ENCODE measurements at places on chromosomes 11 and 22.

DNA sequence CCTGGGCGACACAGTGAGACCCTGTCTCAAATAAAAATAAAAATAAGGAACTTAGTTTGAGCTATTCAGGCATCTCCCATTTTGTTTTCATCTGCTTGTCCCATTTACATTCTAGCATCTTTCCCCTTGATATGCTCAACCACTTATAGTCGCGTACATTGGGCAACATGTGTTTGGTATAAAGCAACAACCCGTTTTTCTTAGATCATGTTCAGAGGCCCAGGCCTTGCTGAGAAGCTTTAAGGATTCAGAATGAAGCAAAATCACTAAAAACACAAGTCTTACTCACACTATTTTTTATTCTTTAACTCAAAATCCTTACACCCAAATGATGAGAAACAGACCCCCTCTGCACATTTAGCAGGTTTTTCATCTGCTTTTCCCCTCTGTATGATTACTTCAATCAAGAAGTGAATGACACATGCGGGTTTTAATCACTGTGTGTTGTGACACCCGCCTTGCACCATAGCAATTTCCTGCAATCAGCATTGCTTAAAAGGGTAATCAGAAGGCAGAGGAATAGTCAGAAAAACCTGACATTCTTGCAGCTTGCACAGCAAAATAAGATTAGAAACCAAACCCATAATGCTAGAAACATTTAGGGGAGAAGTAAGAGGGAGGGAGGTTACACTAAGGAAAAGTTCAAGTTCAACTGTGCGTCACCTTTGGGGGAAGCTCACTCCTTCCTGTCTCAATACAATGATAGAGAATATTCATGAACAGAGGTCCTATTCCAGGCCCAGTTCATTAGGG lies 25.9 kb downstream of the ALG9 start:
- no peak for DNase-seq

GRCh38 chr11:122033193-122033592 lies 82.8 kb downstream of the BLID start:
- DNase-seq = no peak

DNA sequence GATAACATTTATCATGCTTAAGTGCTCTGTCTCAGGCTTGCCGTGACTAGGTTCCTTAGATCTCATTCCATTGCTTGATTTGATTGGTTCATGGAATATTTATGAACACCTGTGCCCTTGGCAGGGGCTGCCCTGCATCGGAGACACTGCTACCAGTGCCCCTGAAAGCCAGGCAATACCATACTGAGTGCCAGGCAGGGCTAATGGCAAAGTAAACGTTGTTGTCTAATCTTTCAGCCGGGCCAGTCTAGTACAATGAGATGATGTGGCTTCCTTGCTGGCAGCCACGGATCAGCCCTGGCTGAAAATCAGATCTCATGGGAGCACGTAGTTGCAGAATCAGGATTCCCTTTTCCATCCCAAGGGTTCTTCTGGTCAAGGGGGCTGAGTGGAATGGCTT lies 5.0 kb upstream of the PGA3 start:
- DNase-seq = no peak

- no peak for DNase-seq
These were observed 628.6 kb upstream of the KIRREL3 start for GRCh38 chr11:127629200-127629599.
